Activated T-cell treated with anti-CD3 and anti-CD28 coated beads, Interleukin-2, amount 50 U/mL, for 1 hour (primary cell): ENCODE measurements at places on chromosomes 7 and 10.

- DNase-seq, result no peak
Observed at GRCh38 chr7:148570510-148570909, 20.1 kb upstream of the C7orf33 start.

DNA sequence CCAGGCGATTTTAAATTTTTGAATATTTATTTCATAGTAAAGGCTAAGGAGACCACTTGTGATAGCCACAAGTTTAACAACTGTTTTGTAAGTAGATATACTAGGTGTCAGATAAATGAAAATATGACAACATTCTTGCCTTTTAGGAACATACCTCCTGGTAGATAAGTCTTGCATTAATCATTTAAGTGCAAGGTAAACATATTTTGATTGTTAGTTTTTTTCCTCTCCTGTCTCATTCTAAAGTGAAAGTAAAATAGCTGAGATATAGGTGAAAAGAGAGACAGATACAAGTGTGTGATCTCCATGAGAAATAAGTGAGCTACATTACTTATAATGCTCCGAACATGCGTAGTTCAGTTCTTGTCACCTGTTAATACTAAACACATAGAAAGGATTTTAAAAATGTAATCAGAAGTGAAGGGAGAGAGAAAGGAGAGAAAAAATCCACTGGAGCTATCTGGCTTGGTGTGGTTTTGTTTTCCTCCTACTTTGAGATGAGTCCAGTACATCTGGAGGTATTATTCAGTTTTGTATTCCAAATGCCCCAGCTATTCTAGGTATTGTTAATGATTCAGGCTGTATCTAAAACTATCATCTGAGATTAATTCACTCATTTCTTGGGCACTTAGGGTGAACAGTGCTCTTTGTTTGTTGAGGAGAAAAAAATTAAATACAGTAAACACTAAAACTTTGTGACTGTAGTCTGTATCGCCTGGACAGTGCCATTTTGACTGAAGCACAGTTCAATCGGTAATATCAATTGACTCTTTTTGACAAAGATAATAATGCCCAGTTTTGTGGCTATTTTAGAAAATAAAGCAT lies 21.2 kb downstream of the GLCCI1 start:
- DNase-seq, result no peak

DNA sequence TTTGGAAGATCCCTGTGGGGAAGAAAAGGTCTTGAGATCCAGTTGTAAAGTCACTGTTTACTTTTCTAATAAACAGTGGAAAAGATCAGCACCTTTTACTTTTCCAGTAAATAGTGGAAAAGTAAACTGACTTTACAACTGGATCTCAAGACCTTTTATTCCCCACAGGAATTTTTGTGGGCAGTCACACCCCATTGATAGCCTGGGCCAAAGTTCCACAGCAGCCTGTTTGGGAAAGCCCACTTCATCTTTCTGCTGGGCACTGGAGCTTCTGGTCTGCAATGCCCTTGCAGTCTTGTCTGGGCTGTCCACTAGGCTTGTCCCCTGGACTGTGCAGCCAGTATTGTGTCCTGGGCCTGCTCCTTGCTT lies 50.2 kb downstream of the ADCY1 start:
- no peak for DNase-seq

GRCh38 chr7:45160417-45160881 lies 2.9 kb downstream of the RAMP3 start:
- DNase-seq, result no peak

DNA sequence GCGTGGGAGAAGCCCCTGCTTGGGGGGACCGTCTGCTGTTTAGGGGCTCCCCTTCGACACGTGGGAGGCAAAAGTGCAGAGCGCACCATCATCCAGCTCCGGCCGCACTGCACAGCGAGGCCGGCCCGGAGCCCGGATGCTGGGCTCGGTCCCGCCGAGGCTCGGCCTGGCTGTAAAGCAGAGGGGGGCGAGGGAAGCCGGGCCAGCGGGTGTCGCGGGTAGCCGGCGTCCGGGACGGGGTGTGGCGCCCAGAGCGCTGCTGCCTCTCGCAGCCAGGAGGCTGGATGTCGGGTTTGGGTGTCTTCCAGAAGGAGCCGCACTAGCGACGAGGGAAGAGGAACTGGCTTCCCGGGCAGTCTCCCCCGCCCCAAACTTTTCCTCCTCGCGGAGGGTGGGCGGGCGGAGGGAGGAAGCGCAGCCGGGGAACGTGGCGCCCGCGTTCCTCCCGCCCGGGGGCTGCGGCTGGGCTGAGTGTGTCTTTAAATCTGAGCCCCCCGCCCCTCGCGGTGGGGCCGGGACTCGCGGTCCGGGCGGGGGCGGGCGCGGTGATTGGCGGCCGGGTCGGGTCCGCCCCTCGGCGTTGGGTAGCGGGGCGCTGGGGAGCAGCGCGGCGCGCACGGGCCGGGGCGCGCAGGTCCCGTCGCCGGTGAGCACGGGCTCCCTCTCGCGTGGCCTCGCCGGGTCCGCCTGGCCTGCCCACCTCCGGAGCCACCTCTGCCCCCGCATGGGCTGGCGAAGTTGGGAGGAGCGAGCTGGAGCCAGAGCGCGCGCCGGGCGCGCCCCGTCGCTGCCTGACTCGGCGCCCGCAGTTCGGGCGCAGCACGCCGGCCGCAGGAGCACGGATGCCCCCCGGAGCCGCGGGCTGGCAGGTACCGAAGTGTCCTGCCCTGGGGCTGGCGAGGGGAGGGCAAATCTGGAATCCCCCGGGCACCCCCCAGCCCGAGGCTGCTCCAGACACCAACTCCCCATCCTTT lies at the start of gene PALD1:
TSS of gene PALD1 (plus strand) at position 577 of the 974 bp plus-strand sequence. CDS start 47,185 bp downstream, outside the sequence.
- peak; percentile 54 for DNase-seq

GRCh38 chr10:126242397-126243260 lies 145.6 kb downstream of the ADAM12 start:
- no peak for DNase-seq

DNA sequence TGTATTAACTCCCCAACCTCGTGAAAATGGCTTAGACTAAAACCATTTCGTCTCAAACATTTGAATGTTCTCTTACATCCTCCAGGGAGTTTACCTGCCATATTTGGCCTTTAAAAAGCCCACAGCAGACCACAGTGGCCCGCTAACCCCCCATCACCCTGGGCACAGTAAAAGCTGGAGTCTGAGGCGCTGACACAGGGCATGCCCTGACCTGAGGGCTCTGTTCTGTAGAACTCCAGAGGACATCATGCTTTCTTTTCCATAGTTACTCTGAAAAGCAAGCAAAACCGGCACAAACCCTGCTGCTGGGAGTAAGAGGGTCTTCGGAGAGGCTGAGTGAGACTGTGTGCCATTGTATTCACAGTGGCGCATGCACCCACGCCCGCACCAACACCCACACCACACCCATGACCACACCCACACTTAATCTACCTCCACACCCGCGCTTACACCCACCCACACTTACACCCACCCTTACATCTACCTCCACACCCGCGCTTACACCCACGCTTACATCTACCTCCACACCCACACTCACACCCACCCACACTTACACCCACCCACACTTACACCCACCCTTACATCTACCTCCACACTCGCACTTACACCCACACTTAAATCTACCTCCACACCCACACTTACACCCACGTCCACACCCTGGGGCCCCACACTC lies 32.1 kb downstream of the LRRC27 start:
- peak; percentile 4 for DNase-seq

DNA sequence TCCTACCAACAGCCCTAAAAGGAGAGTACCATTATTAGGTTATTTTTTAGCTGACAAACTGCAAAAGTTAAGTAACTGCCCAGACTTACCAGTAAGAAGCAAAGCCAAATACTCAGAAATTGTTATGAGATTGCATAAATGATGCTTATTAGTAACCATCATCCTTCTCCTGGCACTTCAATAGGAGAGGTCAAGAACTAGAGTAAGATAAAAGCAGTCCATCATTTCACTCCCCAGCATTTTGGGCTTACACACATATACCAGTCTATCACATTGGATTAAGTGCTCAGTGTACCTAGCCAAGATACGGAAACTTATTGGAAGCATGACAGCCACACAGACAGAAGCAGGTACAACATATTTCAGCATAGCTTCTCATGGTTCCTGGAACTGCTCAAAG lies 142.8 kb upstream of the EGR2 start:
- DNase-seq, result no peak

DNA sequence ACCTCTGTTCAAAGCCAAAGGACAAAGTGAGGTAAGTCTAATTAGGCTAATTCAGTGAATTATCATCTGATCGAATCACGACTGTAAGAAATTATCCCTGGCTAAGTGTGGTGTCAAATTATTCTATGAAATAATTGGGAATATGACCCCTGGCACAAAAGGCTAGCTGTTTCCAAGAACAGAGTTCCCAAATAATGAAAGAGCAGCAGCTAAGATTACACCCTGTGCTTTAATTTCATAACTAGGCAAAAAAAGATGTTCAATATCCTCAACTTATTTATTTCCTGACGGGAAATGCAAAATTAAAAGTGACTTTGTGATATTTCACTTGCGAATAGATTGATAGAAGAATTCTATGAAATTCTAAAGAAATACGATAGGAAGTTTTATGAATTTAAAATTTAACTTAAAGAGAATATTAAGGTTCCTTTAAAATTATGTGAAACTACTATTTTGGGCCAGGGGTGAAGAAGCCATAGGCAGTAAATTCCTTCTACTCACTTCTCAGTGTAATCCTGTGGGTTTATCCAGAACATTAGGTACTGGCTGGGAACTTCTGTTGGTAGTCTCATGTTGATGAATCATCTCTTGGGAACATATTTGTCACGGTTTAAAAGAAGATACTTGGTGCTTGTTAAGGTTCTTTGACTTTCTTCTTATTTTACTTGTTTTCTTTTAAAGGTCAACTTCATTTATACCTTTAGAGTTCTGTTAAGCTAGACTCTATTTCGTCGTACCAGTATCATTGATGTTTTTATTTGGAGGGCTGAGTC lies 148.5 kb downstream of the POLR1F start:
- DNase-seq, result no peak

GRCh38 chr10:113609704-113610108 lies 54.1 kb downstream of the NRAP start:
- DNase-seq, result no peak

DNA sequence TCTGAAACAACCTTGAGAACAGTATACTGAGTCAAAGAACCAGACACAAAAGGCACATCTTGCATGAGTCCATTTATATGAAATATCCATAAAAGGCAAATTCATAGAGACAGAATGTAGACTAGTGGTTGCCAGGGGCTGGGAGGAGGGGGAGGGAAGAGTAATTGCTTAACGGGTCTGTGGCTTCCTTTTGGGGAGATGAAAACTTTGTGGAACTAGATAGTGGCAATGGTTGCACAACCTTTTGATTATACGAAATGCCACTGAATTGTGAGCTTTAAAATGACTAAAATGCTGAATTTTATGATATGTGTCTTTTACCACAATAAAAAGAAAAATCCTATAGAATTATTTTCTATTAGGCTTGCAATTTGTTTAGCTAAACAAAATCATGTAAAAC lies 16.8 kb downstream of the ADRB1 start:
- no peak for DNase-seq

DNA sequence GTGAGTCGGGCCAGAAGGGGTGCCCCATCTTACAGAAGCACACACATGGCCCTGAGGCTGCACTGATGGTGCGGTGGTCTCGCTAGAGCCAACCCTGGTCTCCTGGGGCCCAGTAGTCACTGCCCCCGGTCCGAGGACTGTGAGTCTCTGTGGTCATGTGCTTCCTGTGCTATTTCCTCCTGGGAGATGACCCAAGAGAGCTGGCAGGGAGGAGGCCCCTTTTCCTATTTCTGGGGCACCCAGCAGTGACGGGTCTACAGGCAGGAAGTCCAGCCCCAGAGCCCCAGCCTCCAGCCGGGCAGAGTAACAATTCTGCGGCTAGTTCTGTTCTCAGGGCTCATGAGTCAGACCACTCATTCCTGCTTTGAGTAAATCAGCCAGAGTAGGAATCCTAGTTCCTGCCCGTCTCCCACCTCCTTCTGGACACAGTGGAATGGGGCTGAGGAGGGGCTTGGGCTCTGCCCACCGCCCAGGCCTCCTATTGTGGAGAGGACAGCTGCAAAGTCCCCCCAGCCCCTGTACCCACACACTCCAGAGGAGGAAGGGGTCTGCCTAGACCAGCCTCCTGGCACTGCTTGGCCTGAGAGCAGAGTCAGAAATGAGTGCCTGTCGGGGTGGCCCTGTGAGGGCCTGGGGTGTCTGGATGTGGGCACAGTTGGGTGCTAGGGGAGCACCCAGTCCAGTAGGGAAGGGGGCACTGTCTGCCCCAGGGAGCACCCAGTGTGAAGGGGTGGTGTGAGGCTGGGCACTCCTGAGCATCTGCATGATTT lies 80.5 kb upstream of the PPIF start:
- DNase-seq, result no peak

GRCh38 chr7:50848203-50848602 lies 65.5 kb upstream of the GRB10 start:
- DNase-seq, result no peak

DNA sequence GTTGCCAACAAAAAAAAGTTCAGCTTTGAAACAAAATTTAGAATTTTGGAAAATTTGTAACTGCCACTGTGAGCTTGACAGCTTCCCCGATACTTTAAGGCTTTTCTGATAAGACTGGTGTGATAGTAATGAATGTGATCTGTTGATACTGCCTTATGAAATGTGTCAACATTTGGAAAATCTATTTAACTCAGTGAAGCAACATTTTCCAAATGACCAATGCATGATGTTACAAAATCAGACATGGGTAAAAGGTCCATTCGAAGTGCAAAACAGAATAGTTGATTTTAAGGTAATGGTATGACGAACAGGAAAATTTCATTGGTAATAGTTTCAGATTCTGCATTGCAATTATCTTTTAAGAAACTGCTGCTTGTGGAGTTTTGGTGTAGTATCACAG lies 175.4 kb downstream of the SEM1 start:
- no peak for DNase-seq

- DNase-seq, result no peak
Observed at GRCh38 chr7:42770114-42770513, 141.8 kb downstream of the C7orf25 start.

- DNase-seq, result peak; percentile 28
Observed at GRCh38 chr7:92641921-92642511, 51.8 kb upstream of the FAM133B start.

- DNase-seq, result no peak
Observed at GRCh38 chr10:52771534-52772445, 794 bp downstream of the MBL2 start.

- no peak for DNase-seq
Observed at GRCh38 chr10:130409331-130409730, 273.1 kb downstream of the GLRX3 start.

DNA sequence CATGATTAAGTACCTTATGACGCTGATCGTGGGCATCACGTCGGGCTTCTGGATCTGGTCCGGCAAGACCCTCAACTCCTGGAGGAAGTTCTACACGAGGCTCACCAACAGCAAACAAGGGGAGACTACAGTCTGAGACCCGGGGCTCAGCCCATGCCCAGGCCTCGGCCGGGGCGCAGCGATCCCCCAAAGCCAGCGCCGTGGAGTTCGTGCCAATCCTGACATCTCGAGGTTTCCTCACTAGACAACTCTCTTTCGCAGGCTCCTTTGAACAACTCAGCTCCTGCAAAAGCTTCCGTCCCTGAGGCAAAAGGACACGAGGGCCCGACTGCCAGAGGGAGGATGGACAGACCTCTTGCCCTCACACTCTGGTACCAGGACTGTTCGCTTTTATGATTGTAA lies 2.5 kb downstream of the FZD1 start:
- DNase-seq, result no peak

GRCh38 chr7:29345590-29345989 lies 151.0 kb downstream of the CHN2 start:
- no peak for DNase-seq

GRCh38 chr10:11705722-11706121 lies 36.5 kb upstream of the ECHDC3 start:
- DNase-seq, result no peak
